ENCODE measurements at places on chromosomes 16 and 17.
A peak's percentile ranks its signal among the peaks of the same experiment; 100 is the strongest.

GRCh38 chr16:57265850-57266530 is 18.5 kb downstream of the PLLP start:
- DNase-seq: no peak

- DNase-seq: peak; percentile 66
Measured at GRCh38 chr16:66342294-66342900, 24.1 kb upstream of the CDH5 start.

- peak; percentile 59 for DNase-seq
Measured at GRCh38 chr16:38941-39892, 14.2 kb downstream of the POLR3K start.

DNA sequence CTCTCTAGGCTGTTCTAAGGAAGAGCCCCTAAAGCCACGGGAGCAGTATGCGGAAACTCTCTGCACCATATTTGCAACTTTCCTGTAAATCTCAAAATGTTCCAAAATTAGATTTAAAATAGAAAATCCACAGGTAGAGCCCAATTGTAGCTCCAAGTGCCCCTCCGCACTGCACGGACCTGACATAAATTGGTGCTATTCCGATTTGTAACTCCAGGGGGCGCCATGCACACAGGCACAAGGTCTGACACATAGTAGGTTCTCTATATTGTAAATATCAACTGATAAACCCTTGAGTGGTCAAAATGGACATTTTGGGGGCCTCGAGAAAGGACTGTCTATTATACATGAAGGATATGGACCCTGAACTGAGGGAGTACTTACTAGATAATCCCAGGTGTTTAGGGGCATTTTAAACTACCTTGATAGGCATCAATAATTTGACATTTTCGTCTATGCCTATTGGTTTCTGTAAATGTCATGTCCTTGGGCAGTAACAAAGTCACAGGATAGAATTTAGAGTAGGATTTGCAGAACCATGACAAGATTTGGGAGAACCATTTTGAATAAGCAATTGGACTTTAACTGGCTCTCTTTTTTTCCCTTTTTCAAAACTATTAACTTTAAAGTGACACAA is 36.6 kb upstream of the TMEM132E start:
- DNase-seq: peak; percentile 72

- peak; percentile 81 for DNase-seq
Measured at GRCh38 chr17:41496803-41497484, 7.2 kb upstream of the KRT36 start.

- no peak for DNase-seq
Measured at GRCh38 chr17:49121696-49122292, 10.8 kb upstream of the B4GALNT2 start.

GRCh38 chr17:74513987-74514631 is 17.2 kb downstream of the CD300LB start:
- DNase-seq: peak; percentile 69

DNA sequence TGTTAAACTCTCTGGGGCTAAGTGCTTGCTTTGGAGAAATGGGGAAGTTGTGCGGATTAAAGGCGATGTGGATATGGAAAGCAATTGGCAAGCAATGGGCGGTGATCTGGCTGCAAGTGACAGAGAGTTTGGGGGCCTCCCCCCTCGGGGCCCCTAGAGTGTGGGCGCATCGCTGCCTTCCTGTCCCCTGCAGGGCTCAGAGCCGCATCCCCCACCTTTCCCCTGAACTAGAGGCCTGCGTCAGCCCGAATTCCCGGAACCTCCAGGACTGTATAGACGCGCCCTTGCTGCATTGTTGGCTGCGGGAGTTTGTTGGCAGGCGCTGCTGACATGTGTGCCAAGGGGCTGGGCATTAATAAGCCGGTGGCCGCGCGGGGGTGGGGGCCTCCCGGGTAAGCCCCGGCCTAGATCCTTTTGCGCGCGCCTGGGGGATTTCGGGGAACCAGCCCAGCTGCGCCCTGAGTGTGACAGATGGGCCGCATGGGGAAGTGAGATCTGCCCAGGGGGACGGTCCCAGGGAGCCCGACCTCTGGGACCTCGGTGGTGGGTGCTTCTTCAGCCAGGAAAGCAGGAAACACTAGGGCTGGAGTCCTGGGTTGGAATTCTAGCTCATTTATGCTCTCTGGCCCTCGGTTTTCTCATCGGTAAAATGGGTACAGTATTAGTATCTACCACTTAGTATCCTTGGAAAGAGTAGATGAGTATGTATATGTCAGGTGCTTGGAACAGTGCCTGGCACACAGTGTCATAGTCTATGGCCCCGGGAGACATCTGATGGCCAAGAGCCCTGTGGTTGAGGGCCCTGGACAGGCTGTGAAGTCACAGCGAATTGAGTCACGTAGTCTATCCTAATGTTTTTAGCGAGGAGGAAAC is 1.0 kb downstream of the EEF2K start:
- DNase-seq: peak; percentile 83

DNA sequence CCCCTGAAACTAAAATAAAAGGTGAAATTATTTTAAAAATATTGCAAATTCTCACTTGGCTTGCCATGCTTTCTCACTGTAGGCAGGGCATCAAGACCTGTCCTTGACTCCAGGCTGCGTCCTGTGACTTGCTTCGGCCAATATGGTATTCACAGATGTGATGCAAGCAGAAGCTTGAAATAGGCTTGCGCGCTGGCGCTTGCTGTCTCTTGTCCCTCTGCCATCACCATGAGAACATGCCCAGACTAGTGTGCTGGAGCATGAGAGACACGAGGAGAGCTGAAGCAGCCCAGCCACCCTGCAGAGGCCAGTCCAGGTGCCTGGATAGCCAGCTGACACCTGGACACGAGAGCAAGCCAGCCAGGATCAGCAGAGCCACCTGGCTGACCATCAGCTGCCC is 21.8 kb upstream of the ZKSCAN2 start:
- DNase-seq: no peak

GRCh38 chr16:84482001-84482891 is 22.2 kb downstream of the MEAK7 start:
- no peak for DNase-seq

GRCh38 chr17:61947367-61948078 is 19.7 kb upstream of the INTS2 start:
- DNase-seq: no peak

GRCh38 chr16:17926866-17927399 is 409.6 kb downstream of the NPIPA8 start:
- DNase-seq: no peak
